ENCODE measurements at places on chromosomes 2 and 18.
A peak's percentile ranks its signal among the peaks of the same experiment; 100 is the strongest.

DNA sequence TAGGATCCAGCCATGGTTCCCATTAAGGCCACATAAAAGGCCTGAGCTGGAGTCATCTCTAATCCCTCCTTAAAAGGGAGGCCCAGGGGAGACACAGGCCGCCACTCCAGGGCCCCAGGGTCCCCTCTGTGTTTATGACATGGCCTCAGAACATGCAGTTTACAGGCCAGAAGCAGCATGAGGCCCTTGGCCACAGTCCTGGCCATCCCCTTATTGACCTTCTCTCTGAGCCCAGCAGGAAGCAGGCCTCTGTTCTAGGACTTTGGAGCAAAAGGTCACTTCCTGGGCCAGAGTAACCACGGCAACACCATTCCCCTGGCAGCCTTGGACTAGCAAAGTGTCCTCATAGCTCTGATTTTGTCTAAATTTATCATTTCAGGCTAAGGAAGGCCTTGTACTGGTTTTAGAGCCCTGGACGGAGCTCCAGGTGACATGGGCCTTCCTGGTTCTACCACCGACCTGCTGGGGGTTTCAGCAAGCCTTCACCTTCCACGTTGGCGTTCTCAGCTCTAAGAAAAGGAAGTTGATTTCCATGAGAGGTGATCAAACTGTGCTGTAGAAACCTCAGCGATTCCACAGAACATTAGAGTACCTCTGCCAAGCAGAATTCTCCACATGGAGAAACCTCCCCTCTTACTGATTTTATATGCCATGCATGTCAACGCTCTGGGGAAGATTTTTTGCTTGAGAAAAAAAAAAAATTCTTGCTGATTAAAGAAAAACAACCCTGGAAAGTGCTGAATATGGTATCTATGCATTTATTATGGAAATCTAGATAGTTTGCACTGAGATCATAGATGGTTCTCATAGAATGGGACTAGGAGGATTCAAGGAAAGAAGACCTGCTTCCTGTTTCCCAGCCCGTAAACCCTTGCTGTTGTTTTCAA is 53.7 kb downstream of the HS1BP3 start:
- no peak for DNase-seq

GRCh38 chr2:236972491-236973342 is 113.0 kb upstream of the COPS8 start:
- no peak for DNase-seq

DNA sequence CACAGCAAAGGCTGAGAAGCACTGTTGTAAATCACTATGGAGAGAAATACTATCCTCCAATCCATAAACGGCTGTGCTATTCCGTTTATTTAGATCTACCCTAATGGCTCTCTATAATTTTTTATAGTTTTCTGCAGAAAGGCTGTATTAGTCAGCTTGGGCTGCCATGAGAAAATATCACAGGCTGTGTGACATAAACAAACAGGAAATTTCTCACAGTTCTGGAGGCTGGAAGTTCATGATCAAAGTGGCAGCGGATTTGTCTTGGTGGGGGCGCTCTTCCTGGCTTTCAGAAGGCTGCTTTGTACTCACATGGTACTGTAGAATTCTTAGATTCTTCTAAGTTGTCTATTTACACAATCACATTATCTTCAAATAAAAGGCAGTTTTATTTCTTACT is 44.1 kb downstream of the C1D start:
- DNase-seq, result no peak

GRCh38 chr2:174450021-174450816 is 36.6 kb downstream of the GPR155 start:
- DNase-seq, result no peak

- no peak for DNase-seq
Observed at GRCh38 chr2:6184532-6185292, 492.5 kb downstream of the SOX11 start.

DNA sequence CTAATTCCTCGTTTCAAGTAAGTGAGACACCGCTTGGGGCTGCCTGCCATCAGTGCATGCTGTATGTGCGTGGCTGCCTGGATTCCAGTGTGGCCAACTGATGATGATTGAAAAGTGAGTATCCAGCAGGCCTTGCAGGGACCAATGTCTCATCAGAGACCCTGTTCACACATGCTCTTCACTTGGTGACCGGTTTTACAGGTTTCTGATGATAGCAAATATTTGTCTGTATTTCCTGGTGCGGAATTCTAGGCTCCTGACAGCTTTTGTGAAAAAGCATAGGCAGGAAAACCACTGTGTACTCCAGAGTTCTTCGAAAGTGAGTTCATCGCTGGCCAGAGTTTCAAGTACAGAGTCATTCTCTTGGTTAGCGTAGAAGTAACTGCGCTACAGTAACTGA is 13.8 kb upstream of the YWHAQ start:
- no peak for DNase-seq

DNA sequence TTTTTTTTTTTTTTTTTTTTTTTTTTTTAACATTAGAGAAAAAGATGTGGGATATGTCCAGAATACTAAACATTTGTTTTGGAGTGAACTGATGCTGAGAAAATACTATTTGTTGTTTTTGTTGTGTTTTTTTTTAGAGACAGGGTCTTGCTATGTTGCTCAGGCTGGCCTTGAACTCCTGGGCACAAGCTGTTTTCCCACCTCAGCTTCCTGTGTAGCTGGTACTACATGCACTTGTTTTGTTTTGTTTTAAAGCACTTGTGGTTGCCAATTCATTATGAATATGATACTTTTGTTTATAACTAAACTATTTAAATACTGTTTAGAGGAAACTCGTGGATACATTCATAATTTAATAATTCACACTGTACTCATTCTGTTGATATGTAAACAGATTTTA is 33.4 kb upstream of the DYSF start:
- DNase-seq, result no peak

DNA sequence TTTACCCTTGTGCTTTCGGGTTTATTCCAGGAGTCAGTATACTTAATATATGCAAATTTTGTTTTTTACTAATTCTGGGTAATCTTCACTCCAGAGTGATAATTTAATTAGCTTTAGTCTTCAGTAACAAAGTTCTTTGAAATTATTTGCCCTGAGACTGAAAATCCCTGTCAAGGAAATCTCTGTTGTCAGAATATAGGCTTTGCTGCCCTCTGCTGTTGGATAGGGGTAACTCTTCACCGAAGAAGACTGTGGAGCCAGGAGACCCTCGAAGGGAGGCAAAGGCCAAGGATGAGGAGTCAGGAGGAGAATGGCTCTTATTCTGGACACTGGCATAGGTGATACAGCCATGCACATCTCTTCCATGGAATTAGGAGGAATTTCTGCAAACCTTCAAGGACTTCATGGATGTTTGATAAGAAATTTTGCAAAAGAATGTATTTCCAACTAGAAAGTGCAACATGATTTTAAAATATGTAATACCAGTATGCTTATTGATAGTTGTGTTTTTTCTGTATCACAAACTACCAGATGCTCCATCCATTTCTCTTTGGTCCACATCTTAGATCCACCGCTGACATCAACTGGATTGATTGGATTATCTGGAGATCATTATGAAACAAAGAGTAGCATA is 182.3 kb downstream of the RDH14 start:
- DNase-seq, result peak; percentile 21

- no peak for DNase-seq
Observed at GRCh38 chr18:35192415-35192814, 48.4 kb upstream of the ZNF397 start.
